ENCODE measurements at places on chromosomes 3 and 15.

DNA sequence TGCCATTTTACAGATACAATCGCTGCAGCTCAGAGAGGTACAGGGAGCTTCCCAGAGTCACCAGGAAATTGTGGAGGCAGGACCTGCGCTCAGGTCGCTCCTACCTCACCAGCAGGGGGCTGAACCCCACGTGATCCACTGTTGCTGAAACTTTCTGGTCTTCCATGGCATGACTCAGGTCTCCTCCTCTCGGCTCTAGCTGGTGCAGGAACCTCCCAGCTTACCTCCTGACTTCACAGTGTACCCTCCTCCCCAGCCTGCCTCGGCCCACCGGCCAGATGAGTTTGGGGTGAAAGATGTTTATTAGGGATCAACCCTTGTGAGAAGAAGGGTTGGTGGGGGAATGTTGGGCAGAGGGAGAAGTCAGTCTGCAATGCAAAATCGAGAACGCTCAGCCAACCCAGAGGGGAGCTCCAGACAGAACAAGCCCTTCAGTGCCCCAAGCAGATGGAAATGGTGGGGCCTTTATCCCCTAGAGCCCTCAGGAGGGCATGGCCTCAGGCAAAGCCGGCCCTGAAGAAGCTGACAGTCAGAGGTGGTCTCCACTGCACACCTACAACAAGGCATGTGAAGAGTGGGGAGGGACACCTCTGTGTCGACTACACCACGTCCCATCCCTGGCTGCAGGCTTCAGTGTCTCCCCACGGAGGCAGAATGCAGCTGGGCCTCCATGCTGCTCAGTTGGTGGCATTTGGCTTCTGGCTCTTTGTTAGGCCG lies 118.6 kb upstream of the PRR20G start:
- no peak for DNase-seq

- no peak for DNase-seq
Measured at GRCh38 chr3:102733791-102734563, 299.2 kb downstream of the ZPLD1 start.

- no peak for DNase-seq
Measured at GRCh38 chr15:59434481-59434880, 3.5 kb upstream of the FAM81A start.

DNA sequence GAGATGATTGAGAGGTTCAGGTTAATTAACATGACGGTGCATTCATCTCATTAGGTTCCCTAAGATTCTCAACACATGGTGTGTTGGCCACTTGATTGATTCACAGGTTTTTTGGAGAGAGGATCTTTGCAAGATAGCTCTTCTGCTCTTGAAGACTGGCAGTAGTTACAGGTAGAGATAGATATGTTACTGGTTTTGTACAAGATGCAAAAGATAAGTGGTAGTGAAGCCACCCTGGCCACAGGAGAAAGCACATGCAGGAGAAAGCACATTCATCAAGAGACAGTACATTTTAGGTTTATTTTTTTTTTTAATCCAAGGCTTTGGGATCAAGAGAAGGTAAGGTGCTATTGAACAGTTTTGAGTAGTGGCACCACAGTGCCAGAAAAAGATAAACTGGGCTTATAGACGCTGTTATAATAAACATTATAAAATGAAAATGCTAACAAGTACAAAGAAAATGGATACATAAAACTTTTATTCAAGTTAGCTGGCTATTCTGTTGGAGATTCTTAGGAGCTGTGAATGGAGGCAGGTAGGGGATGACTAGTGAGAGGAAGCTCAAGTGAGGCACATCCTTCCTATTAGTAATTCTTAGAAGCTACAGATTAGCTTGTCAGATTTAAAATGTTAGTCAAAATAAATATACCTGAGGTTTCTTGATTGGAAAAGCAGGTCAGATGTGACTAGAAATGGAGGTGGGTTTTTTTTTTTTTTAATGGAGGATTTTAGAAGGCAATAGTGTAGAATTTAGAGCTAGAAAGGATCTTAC lies 10.8 kb downstream of the SELENOT start:
- DNase-seq, result no peak

- DNase-seq, result no peak
Measured at GRCh38 chr15:53527996-53528395, 231.5 kb downstream of the WDR72 start.

DNA sequence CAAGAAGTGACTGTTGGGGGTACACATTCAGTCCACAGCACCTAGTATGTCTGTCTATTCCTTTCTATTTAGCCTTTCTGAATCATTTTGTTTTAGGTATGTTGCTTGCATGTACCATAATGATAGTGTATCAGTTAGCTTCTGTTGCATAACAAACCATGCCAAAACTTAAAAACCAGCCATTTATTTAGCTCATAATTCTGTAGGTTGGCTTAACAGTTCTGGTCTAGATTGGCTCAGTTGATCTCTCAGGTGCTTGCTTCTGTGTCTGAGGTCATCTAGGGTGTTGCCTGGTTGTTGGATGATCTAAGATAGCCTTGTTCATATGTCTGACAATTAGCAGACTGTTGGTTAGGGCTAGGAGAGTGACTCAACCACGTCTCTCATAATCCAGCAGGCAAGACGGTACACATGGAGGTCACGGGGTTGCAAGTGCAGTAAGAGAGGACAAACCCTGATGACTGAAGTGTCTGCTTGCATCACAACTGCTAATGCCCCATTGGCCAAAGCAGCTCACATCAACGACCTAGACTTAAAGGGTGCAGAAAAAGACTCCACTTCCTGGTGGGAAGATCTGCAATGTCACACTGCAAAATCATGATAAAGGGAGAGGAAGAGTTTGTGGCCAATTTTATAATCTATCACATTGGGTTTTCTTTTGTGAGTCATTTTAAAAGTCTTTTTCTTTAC lies 6.8 kb upstream of the PDCD6IP start:
- DNase-seq, result no peak

DNA sequence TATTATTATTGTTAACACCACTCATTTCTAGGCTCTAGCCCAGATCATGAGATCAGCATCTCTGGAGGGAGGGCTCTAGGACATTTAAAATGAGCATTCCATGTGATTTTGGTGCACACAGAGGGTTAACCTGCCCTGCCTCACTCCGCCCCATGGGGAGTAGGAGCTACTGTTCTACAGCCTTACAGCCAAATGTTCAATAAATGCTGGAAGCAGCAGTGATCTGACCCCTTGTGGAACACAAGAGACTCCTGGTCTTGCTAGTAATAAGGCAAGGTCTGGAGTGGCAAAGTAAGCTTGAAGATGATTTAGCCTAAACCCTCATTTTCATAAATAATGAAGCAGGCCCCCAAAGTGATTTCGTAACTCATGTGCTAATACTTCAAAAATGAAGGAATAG lies 166.4 kb upstream of the EOMES start:
- no peak for DNase-seq

GRCh38 chr15:40928821-40929659 lies at the start of gene DLL4:
TSS of gene DLL4 (plus strand) at chr15:40929340. CDS start at chr15:40929669, 329 bp downstream.
- DNase-seq, result peak; percentile 70

- no peak for DNase-seq
Measured at GRCh38 chr15:26939398-26939797, 31.6 kb upstream of the GABRG3 start.

- no peak for DNase-seq
Measured at GRCh38 chr3:61778095-61778494, 216.7 kb downstream of the PTPRG start.

DNA sequence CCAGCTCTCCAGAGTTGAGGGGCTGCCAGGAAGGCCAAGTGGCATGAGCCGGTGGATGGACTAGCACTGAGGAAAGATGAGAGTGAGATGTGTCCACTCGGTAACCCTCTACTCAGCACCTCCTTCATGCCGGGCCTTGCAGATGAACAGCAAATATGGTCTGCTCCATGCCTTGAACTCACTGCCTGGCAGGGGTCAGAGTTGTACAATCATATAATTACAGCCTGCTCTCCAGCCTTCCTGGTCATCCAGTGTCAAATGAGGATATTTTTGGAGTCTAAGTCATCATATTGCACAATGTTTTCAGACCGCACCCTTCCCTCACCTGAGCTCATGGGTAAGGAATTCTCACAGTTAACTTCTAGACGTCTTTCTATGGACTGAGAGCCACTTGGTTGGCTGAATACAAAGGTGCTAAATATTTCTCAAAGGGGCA lies 4.9 kb downstream of the MGLL start:
- DNase-seq, result peak; percentile 40

DNA sequence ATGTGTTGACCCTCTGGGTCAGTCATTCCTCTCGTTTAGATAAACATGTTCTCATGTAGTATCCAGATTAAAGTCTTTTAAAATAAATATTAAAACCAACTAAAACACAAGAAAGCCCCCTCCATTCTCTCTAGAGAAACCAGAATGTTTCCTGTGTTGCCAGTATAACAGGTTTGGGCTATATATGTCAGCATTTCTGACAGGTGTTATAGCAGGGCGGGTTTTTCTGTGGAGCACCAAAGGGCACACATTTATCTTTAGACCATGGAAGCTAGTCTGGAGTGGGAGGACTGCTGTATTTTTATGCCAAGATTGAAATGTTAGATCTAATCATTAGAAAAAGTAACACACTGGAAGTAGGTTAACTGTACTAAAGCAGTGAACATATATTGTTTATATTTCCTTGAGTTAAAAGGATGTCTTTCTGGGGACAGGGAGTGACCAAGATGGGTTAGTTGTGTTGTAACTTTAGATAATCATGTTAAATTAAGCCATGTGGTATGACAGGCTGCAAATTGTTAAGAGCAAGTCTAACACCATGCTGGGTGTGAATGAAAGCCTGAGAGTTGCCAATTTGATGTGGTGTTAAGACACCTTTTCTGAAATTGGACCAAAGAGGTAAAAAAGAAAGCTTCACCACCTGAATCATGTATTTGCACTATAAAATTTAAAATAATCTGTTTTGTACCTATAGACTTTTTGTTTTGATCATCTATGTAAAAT lies 15.6 kb downstream of the KCTD6 start:
- no peak for DNase-seq

DNA sequence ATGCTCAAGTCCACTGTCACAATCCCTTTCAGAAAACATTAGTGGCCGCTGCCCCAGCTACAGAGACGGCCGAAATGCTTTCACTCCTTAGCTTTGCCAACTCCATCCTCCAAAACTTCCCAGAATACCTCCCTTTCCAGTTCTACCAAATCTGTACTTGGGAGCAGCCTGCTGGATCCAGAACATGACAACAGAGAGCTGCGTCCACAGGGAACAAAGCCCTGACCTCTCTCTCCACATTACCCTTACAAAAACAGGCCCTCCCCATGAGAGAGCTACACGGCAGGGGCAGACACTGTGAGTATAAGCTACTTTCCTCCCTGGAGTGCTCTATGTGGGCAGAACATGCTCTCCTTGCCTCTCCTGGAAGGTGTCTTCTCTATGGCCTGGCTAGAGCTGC lies 6.3 kb downstream of the RBM15B start:
- DNase-seq, result no peak

GRCh38 chr15:39961051-39961450 lies 27.1 kb downstream of the EIF2AK4 start:
- DNase-seq, result no peak

DNA sequence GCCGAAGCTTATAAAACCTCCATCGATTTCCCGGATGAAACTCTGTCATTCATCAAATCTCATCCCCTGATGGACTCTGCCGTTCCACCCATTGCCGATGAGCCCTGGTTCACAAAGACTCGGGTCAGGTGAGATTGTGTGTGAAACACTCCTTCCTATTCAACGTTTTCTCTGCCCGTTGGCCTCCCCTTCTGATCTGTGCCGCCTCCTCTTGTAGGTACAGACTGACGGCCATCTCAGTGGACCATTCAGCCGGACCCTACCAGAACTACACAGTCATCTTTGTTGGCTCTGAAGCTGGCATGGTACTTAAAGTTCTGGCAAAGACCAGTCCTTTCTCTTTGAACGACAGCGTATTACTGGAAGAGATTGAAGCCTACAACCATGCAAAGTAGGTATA lies 47.4 kb downstream of the SEMA6D start:
- DNase-seq, result no peak

- no peak for DNase-seq
Measured at GRCh38 chr15:70151462-70151861, 53.7 kb upstream of the TLE3 start.

GRCh38 chr15:26087881-26088280 lies 224.8 kb upstream of the ATP10A start:
- no peak for DNase-seq

DNA sequence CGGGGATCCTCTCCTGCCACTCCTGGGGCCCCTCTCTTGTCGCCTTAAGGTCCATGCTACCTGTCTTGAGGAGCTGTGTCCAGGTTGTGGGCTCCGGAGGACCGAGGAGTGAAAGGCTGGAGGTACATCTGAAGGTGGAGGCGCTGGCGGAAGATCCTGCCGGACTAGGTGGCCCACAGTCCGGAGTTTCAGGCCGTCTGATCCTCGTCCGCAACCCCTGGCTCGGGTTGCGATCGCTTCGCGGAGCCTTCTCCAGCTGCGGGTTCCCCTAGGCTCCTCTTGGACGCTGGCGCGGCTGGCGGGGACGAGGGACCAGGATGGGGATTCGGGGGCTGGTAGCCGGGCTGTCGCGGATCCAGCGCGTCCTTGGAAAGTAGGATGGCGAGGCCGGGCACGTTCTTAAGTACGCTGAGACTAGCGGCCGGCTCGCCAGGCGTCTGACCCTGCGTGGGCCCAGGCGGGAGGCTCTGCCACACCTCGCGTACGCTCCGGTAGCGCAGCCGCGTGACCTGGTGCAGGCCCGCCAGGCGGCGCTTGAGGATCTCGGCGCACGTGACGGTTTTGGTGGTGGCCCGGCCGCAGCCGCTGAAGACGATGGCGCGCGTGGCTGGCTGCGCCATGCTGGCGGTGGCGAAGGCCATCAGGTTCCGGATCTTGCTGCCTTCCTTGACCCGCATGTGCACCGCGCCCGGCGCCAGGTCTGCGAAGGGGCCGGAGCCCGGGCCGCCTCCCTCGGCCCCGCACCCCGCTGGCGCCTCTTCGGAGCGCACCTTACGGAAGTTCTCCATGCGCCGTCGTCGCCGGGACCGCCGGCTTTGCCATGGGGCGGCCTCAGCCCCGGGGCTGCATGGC lies 550 bp downstream of the RPP25 start:
- DNase-seq, result peak; percentile 39

DNA sequence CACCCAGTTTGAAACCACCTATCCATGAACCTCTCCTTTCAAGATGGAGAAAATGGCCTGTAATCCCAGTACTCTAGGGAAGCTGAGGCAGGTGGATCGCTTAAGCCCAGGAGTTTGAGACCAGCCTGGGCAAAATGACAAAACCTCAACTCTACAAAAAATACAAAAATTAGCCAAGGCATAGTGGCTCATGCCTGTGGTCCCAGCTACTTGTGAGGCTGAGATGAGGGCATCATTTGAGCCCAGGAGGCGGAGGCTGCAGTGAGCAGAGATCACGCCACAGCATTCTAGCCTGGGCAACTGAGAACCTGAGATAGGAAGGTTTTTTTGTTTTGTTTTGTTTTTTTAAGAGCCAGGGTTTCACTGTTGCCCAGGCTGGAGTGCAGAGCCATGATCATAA lies 5.4 kb downstream of the TKT start:
- DNase-seq, result no peak

- DNase-seq, result peak; percentile 84
Measured at GRCh38 chr3:53846134-53846850, at the start of the genes CHDH and IL17RB. TSS of gene CHDH (minus strand) at chr3:53846419. CDS start at chr3:53824008, 22,411 bp downstream. TSS of gene IL17RB (plus strand) at chr3:53846568. CDS start at chr3:53846589, 21 bp downstream.

Data from cerebellum (tissue), 4 donors.